ENCODE measurements at places on chromosomes 16 and 17.

DNA sequence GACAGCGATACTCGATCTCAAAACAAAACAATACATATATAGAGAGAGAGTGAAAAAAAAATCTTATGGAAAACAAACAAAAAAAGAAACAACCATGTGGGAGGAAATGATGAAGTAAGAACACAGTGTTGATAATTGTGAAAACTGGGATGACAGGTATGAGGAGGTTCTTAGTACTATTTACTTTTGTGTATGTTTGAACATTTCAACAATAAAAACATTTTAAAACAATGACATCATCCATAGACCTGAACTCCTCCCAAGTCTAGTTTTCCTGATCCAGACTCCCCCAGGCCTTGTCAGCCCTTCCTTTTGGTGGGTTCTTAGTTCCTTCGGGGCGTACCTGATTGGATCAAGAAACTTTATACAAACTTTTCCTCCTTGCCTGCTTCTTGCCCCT lies 51.7 kb downstream of the CCDC42 start:
- no peak for DNase-seq

- no peak for DNase-seq
Observed at GRCh38 chr16:74667255-74667700, 601 bp upstream of the RFWD3 start.

GRCh38 chr17:19877364-19877945 lies 9.7 kb upstream of the ULK2 start:
- no peak for DNase-seq

GRCh38 chr17:17681744-17682292 lies 560 bp downstream of the RAI1 start:
- DNase-seq: no peak

DNA sequence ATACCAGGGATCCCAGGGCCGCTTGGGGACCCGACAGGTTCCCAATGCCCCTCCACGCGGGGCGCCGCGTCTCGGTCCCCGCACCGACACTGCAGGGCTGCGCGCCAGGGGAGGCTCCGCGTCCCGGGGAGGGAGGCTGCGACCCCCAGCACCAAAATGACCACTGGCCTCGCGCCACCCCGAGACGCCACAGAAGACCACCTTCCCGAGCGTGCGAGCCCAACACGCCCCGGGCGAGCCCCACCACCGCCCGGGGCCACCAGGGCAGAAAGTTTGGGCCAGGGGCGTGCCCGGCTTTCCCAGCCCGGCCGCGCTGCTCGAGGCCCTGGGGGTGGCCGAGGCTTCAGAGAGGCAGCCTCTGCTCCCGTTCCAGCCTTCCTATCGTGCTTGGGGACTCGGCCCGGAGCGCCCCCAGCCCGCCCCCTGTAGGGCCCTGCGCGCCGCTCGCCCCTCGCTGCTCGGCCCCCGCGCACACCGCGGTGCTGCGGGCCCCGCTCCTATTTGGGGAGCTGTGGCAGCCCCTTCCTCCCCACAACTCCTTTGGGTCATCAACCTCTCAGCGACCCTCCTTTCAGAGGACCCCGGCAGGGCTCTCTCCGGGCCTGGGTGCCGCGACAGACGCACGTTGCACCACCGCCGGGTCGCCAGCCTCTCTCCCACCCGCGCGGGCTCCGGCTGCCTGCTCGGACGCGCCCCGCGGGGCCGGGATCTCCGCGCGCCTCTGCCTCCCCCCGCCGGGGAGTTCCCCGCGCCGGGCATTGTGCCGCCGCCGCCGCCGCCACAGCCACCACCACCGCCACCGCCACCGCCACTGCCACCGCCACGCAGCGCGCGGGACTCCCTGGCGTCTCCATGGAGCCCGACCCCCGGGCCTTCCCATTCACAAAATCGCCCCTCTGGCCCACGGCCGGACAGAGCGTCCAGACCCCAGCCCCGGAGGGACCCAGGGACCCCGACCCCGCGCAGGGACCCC lies 892 bp downstream of the RBFOX3 start:
- DNase-seq: no peak

GRCh38 chr17:48231995-48232959 lies 124.7 kb downstream of the SNX11 start:
- DNase-seq: no peak

DNA sequence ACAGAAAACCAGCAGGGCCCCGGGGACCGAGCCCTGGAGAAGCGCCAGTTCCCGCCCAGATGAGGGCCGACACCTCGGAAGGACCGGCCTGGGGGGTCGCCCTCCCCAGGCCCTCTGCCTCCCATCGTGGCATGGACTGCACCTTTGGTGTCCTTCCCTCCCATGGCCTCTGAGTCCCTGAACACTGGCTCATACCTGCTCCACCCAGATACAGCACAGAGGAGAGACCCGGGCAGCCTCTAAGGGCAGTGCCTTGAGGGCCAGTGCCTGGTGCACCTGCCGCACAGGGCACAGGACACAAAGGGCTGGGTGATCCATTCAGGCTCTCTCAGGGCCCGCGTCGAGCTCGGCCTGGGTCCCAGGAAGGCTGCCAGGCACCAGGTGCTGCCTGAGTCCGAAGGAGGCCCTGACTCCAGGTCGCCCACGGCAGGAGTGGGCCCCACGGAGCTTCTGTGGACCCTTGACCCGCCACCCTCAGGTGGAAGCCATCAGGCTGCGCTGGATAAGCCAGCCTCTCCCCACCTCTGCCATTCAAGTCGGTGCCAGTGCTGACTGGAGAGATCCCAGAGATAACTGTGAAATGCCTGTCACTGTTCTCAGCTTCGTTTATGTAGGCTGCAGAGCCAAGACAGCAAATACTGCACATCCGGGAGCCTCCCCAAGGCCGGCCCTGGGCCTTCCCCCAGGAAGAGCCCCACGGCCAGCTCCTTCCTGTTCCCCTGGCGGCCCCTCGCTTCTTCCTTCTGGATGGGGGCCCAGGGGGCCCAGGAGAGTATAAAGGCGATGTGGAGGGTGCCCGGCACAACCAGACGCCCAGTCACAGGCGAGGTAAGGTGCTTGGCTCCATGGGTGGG lies at the start of gene ZG16B:
ZG16B (plus strand) TSS at position 803 of the 854 bp plus-strand sequence. CDS start 139 bp downstream, outside the sequence.
- DNase-seq: no peak

GRCh38 chr17:79859676-79860615 lies 20.7 kb upstream of the CBX4 start:
- DNase-seq: no peak

- DNase-seq: no peak
Observed at GRCh38 chr16:5215901-5216300, 118.3 kb upstream of the EEF2KMT start.

DNA sequence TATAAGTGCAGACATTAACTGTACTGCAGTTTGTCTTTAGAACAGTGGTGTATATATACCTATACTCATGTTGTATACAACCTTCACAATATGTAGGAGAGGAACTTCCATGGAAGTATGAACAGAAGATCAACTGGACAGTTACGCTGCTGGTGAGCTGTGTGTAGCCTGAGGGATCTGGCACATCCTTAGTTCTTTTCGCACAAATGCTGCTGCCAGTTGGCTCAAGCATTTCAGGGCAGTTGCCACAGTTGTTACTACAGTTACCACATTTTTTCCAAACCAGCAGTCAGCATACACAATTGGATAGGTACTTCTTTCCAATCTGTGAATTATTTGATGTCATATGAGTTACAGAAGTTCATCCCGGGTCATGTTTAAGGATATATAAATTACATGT lies 539.6 kb upstream of the HSBP1 start:
- no peak for DNase-seq

DNA sequence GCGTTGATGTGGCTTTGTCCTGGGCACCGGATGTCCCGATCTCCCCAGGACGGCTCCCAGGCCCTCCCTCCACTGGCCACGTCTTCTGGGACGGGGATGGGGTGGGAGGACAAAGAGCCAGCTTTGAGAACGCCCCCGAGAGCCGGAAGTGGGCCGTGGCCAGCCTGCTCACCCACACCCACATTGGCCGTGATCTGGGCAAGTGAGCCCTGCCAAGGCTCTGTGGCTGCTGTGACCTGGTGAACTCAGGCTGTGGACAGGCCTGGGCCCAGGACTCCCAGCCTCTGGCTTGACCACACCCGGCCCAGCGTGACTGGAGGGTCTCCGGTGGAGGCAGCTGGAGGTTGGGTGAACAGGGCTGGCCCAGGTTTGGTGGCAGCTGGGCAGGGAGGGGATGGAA lies 3.3 kb downstream of the CDH15 start:
- no peak for DNase-seq

- no peak for DNase-seq
Observed at GRCh38 chr16:85878875-85879274, 20.1 kb upstream of the IRF8 start.

GRCh38 chr16:21277927-21278706 lies at the start of gene CRYM:
Gene CRYM (minus strand): TSS chr16:21278290. CDS start chr16:21278251, 39 bp downstream.
- DNase-seq: peak; percentile 31

- no peak for DNase-seq
Observed at GRCh38 chr16:50901062-50901461, 159.2 kb downstream of the CYLD start.

DNA sequence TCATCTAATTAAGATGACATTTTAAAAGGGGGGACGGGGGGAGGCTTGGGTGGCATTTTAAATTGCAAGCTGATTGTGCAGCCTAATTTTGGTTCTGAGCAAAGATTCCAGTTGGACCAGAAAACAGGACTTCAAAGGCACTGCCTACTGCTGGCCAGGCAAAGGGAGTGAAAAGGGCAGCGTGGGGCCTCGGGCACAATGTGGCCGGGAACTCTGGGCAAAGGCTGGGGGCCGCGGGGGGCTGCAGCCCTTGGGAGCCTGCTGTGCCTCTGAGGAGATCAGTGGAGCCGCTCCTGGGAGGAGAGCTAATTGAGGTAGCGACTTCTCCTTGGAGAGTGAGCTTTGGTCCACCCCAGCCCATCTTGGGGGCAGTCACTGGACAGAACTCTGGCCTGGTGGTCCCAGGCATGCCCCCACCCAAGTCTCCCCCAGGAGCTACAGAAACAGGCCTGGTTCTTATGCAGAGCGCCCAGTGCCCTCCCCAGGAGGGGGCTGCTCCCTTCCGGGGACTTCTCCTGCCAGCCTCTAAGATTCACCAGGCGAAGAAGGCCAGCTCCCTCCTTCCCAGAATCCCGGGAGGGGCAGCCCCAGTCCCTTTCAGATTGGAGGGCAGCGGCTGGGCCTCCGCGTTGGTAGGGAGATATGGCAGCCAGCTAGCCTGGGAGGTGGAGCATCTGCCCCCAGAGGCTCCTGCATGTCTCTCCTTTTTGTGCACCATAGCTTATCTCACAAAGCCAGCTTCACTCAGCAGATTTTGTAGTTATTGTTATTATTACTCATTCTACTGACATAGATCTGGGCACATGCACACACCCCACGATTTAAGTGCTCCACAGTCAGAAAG lies 115.6 kb downstream of the GNAO1 start:
- DNase-seq: no peak

GRCh38 chr17:32862940-32863339 lies 14.0 kb downstream of the MYO1D start:
- DNase-seq: no peak

DNA sequence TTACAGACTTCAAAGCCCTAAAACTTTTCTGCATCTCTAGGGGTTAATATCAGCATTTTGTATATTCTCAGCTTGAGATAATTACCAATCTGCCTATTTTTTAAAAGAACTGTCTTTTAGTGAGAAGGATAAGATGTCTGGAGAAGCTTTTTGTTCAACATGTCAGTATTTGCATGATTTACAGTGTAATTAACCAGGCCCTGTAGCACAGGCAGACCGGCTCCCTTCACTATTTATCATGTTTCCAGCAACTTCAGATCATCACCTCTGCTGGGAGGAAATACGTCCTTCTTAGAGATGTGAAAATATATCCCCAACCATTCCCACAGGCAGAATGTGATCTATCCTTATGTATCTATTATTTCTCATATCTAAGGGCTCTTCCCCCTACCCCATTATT lies 8.6 kb upstream of the DDX52 start:
- no peak for DNase-seq

DNA sequence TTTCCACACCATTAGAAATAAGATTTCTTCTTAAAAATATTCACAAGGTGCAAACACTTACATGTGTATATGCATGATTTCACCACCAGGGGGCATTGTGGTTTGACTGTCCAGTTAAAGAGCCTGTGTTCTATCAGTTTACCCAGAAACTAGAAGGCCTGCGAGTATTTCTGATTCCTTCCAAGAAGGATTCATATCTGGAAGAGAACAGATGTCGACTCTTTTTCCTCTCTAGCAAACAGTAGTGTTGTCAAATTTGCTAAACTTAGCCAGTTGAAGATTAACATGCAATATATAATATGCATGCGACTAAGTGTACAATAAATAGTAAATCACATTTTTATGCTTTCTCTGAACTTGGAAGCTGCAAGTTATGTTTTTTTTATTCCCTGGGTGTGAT lies 404.1 kb downstream of the WWOX start:
- peak; percentile 13 for DNase-seq

- DNase-seq: no peak
Observed at GRCh38 chr17:82921426-82921825, 81.6 kb upstream of the ZNF750 start.

DNA sequence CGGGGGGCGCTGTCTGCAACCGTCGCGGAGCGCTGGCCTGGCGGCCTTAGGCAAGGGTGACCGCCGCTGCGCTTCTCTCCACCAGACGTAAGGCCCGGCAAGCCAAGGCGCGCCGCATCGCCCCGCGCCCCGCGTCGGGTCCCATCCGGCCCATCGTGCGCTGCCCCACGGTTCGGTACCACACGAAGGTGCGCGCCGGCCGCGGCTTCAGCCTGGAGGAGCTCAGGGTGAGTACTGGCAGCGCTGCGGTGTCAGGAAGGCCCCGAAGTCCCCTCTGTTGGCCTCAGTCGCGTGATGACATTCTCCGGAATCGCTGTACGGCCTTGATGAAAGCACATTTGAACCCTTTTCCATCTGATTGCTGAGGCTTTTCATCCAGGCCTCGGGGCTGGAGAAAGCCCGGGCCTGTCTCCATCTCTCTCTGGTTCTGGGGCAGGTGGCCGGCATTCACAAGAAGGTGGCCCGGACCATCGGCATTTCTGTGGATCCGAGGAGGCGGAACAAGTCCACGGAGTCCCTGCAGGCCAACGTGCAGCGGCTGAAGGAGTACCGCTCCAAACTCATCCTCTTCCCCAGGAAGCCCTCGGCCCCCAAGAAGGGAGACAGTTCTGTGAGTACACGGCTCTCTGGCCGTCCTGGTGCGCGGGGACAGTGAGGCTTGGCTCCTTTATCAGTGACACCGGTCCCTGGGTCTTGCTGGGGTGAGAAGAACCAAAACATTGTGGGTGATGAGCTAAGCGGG lies 831 bp downstream of the RPL13 start:
- no peak for DNase-seq

- no peak for DNase-seq
Observed at GRCh38 chr16:85882181-85882810, 16.7 kb upstream of the IRF8 start.

Data from stimulated activated CD4-positive, alpha-beta T cell treated with anti-CD3 and anti-CD28 coated beads, Interleukin-1b, Interleukin-23, amount 100 ng/mL, for 1 hour (primary cell).